ENCODE measurements at places on chromosomes 12 and 14.

GRCh38 chr12:97398704-97399103 is 63.9 kb upstream of the RMST start:
- DNase-seq = no peak

GRCh38 chr12:46560874-46561273 is 188.3 kb upstream of the SLC38A2 start:
- DNase-seq = no peak

- DNase-seq = no peak
These were observed 84.3 kb downstream of the PHLDA1 start for GRCh38 chr12:75947156-75947723.

DNA sequence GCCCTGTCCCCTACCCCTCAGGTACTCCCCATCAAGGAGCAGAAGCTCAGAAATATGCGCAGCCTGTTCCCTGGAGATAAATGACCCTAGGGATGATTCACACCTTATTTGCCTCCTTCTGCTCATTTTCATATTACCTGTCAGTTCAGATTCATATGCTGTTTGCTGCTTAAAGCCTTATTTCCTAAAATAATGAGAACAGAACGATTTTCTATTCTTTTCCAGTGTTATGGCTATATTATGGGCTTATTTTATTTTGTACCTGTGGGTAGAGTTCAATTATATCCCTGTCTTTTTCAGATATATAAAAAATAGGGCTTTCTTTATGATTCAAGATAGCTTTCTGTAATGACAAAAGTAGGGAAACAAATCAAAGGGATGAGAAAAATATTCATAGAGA is 224.8 kb downstream of the RPAP3 start:
- no peak for DNase-seq

DNA sequence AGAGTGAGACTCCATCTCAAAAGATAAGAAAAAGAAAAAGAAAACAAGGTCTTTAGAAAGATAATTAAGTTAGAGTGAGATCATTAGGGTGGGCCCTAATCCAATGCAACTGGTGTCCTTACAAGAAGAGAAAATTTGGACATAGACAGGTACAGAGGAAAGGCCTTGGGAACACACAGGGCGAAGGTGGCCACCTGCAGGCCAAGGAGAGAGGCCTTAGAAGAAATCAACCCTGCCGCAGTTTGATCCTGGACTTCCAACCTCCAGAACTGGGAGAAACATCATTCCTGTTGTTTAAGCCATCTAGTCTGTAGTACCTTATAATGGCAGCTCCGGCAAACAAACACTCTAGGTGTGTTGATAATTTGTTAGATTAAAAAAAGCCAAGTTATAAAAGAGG is 491.9 kb downstream of the MED13L start:
- no peak for DNase-seq

- DNase-seq = no peak
These were observed 32.0 kb downstream of the HRK start for GRCh38 chr12:116849216-116849615.

DNA sequence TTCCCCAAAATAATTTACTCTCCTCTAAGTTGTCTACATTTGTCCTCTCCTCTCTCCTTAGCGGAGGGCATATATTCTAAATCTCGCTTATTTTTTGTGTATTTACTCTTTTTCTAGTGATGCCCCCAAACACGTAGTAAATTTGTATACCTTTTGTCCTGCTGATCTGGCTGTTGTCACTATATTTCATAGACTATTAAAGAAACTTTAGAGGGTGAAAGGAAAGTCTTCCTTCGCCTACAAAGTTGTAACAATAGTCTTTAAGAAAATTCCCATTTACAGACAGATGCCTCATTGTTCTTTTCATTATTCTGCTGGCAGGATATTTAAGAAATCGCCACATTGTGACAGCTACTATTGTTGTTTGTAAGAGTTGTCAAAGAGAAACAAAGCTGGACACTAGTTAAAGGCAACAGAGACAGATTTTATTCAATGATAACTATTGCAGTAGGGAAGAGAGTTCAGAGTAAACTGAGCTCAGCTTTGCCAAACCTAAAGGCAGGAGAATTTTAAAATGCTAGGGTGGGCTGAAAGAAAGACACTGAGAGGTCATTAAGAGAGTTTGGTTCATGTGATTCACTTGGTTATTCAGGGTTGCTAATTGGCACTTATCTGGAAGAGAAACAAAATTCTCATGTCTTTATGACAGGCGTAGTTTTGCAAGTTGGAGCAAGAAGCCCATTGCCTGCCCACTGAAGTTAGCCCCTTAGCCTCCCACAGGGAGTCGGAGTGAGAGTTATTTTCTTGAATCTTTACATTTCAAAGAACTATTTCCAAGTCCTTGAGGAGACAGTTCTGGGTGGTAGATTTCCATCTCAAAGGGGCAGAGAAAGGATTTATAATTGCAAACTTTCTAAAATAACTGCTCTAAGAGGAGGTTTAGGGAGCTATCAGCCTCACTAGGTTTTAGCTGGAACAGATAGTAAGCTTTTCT is 1272.5 kb upstream of the SEL1L start:
- DNase-seq = no peak

DNA sequence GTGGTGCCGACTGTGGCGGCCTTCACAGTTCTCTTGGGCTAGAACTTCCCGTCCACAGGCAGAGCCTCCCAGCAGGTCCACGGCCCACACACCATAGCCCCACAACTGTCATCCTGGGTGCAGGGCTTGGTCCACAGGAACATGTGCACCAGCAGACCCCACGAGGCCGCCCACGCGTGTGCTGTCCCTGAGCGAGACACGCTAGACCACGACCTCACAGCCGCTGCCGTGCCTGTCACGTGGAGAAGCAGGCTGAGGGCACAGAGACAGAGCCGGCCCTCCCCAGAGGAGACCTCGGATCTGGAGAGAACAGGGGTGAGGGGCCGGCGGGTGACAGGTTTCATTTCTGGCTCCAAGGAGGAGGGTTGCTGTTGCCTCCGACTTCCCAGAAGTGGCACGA is 8.9 kb upstream of the GALNT9 start:
- no peak for DNase-seq

DNA sequence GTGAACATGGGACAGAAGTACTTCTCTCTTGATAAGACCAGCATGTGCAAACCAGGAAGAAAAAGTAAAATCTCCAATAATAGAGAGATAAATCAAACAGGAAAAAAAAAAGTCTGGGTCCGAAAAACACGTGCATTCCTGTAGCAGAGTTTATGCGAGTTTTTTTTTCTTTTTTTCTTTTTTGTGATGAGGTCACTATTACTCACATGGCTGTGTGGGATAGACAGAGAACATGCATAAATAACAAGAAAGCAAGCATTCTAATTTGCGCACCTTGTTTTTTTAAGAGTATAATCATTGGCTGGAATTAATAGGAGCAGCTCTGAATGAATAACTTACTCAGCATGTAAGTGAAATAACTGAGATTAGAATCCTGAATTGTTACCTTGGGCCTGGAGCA is 91.9 kb upstream of the CPM start:
- no peak for DNase-seq

DNA sequence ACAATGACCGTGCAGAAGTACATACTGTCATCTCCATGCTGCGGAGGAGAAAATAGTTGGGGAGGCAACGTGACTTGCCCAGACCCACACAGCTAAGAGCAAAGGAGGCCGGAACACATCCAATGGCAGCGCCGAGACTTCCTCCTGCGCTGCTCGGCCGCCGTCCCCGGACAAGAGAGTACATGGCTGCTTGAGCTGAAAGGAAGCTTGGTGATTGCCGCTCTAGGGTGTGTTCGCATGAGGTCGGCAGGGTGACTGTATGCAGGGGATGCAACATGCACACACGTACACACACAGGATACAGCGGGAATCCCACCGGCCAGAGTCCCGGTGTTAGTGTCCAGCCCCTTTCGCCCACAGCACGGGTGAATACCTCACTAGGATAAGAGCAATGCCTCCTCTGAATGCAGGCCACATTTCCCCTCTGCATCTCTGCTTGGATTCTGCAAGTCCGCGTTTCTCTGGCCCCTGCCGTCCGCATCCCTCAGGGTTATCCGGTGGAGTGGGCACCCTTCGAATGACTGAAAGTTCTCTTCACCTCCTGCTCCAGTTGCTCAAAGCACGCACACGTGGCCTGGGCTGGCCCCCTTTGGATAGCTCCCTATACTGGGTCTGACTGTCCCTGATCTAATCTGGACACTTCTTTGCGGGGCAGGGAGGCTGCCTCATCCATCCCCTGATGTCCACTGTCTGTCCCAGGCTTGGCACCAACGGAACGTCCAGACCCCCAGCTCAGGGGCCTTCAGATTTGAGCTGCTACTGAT is 78.8 kb downstream of the GSC start:
- no peak for DNase-seq

DNA sequence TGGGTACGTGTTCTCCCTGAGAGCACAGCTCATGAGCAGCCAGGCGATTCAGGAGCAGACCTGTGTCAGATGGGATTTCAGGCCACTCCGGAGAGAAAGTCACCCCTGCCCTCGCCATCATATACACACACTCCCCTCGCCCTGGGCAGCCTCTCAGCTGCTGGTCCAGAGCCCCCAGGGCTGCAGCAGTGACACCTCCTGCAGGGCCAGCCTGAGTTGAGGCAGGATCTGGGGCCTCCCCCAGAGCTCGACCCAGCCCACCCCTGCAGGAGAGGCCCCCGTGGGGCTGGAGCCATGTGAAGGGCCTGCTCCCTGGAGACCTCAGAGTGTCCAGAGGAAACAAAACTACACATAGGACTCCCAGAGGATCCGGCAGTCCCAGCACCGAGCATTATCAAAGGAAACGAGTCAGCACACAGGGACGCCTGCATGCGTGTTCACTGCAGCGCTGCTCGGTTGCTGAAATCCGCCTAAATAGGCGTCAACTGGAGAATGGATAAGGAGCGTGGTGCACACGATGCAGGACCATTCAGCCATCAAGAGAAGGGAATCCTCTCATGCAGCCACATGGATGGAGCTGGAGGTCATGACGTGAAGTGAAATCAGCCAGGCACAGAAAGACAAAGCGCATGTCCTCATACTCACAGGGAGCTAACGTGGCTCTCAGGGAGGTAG is 104.0 kb downstream of the TNFAIP2 start:
- no peak for DNase-seq

GRCh38 chr12:50354908-50355307 is 41.5 kb downstream of the FAM186A start:
- DNase-seq = no peak

DNA sequence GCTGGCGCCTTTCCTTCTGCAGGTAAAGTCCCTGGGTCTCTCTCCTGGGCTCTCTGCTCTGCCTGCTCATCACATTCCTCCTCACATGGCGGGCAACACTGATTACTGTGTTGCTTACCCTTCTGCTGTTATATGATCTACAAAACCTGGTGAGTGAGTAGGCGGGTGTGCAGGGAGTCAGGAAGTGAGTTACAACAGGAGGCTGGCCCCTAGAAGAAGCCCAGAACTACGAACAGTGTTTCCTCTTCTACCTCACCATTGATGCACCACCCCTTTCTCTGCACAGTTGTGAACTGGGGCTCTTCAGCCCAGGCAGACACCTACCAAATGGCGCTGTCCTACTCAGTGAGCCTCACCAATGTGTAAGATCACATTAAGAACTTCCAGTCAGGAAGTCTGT is 4.9 kb upstream of the KLHL33 start:
- no peak for DNase-seq

DNA sequence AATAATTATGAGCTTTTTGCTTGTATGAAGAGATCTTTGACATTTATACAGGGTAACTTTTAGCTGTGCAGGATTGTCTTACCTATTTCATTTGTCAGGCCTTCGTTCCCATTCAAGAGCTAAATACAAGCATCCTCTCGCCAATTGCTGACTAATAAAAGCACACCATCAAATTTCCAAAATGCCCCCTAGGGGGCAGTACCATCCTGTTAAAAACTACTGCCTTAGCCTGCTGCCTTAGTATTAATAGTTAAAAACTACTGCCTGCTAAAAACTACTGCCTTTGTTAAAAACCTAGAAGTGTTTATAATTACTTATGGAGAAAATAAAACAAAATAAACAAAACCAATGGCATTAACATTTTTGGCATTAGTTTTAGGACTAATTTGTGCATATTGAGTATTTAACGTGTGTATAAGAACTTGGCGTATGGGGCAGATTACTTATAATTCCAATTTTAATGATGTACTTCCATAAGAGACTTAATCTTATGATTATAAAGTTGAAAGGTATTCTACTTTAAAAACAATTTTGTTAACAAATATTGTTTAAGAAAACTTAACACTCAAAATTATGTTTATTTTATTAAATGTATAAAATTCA is 3.0 kb upstream of the IFI27L2 start:
- DNase-seq = peak; percentile 46

Measured in activated CD4-positive, CD25-positive, alpha-beta regulatory T cell treated with anti-CD3 and anti-CD28 coated beads, Interleukin-2, amount 50 U/mL, for 72 hours (primary cell).